Thyroid gland (tissue), 4 donors: ENCODE measurements at places on chromosomes 5 and 9.

DNA sequence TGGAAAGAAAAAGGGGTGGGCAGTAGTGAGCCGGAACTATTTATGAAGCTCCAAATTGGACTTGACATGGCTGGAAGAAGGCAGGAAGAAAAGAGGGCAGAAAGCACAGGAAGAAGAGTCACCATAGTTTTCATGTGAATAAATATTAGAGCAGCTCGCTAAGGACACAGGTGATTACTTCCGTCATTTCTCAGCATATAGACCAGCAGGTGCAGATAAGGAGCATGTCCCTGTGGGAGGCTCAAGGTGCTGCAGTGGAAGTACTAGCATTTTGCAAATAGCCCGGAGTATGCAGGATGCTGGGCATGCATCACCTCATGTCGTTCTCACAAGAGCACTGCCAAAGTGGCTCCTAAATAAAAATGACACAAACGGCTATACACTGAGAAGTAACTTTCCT is 71.3 kb upstream of the HTR4 start:
- no peak for DNase-seq

- DNase-seq, result no peak
Measured at GRCh38 chr9:35341021-35341420, 148.9 kb upstream of the RUSC2 start.

- no peak for DNase-seq
Measured at GRCh38 chr9:108779551-108780325, 76.0 kb downstream of the ACTL7B start.

DNA sequence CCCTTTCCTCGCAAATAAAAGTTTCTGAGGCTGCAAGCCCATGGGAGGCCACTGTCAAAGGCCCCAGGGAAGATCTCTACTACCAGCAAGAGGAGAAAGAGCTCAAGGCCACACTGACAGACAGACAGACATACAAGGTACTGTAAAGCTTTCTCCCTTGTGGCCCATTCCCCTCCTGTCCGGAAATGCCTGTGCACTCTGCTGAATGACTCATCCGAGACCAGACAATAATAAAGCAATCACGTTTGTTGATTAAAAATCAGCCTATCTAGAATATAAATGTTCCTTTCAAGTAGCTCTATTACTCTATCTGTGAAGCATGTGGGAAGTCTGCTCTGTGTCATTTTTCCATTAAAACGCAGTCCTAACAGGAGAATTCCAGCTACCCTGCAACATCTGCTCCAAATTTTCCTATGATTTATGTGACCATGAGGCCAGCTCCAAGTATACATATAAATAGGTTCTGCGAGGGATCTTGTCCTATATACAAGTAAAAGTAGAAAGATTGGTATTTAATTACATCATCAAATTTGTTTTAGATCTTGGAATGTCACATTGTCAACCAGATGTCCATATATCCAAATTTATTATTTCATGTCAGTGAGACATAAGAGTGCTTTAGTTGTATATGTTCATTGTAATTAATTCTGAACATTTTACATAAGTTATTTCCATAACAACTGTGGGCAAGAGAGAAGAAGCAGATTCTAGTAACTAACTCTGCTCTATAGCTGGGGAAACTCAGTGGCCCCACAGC is 34.7 kb upstream of the TGFBI start:
- no peak for DNase-seq

DNA sequence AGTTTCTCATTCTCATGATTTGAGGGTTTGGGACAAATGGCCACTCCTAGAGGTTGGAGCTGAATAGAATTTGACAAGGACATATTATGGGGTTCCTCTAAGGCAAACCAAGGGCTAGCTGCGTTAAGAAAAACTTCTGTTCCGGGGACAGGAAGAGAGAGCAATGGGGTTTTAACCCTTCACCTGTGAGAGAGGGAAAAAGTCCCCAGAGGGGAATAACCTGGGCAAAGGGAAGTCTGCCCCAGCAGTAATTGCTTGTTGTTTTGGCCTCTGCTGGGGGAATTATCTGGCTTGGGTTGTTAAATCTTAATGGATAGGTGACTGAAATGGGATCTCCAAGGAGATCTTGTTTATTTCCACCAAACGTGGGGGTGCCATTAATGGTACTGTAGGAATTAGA is 110.1 kb upstream of the MOCS2 start:
- DNase-seq, result no peak
